ENCODE measurements at places on chromosomes 2 and 18. TPM values are rescaled to one million over a fixed set of nuclear protein-coding genes. Genes with fewer than 3 reads are reported as not detected.

TMEM169 gene
- total RNA-seq, result 3.8 TPM

- H3K4me3 ChIP-seq, result no peak overlapping the region
- DNase-seq, result no peak
- H3K4me1 ChIP-seq, result no peaks in the 10 kb centered on the region
Measured at GRCh38 chr18:72986103-72986502, 118.3 kb upstream of the NETO1 start.

FOXI3 gene
- total RNA-seq, result 0.57 TPM

GRHL1 gene
- 14.4 TPM for total RNA-seq

SLC5A7 gene
- 1.8 TPM for total RNA-seq

SLC14A1 gene
- 0.50 TPM for total RNA-seq

All from progenitor cell of endocrine pancreas (in vitro differentiated cells).